ENCODE measurements at places on chromosomes 2 and 18. TPM values are rescaled to one million over a fixed set of nuclear protein-coding genes. Genes with fewer than 3 reads are reported as not detected.

- no peak for DNase-seq
These were observed 196.1 kb downstream of the MGAT5 start for GRCh38 chr2:134449751-134450513.

DNA sequence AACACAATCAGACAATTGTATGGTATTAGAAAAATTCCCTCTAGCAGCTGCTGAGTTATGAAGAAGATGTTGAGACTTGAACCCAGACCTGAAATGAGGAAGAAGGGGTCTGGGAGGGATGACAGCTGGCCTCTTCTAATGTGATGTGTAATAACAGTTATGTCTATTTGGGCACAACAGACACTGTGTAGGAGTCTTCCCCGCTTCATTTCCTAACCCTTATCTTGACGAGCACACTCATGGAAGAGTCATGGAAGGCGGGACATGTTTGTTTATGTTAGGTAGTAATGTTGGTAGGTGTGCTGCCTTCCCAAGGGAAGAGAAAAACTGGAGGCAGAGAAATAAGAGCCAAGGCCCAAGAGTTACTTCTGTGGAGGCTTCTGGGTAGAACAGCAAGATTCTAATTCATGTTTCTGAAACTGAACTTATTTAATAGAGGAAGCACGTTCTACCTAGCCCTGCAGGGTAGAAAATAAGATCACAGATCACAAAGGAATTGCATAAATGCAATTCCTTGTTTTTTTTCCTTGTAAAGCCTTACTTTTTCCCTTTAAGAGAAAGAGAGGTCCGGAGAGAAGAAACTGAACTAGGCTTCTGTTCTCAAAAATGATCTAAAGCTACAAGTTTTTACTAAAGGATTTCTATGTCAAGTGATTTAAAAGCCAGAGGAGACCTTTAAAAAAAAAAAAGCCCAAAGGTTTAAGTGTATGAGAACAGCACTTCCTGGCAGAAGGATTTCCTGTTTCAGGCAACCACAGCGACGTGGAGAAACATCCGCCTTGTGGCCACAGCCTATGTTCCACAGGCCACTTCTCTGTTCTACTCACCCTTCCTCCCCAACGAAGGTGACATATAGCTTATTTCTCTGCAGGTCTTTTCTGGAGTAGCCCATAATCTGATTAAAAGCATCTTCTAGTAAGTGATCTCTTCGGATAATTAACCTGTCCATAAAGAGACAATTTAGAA lies 68.5 kb upstream of the STK17B start:
- DNase-seq = peak; percentile 63

- DNase-seq = no peak
These were observed 112.1 kb upstream of the PIK3C3 start for GRCh38 chr18:41842886-41843285.

Gene SCYGR4
- polyA plus RNA-seq = not detected

Gene IL1RL1
- polyA plus RNA-seq = 1.1 TPM

- no peak for DNase-seq
These were observed 31.9 kb downstream of the TFCP2L1 start for GRCh38 chr2:121253021-121253673.

DNA sequence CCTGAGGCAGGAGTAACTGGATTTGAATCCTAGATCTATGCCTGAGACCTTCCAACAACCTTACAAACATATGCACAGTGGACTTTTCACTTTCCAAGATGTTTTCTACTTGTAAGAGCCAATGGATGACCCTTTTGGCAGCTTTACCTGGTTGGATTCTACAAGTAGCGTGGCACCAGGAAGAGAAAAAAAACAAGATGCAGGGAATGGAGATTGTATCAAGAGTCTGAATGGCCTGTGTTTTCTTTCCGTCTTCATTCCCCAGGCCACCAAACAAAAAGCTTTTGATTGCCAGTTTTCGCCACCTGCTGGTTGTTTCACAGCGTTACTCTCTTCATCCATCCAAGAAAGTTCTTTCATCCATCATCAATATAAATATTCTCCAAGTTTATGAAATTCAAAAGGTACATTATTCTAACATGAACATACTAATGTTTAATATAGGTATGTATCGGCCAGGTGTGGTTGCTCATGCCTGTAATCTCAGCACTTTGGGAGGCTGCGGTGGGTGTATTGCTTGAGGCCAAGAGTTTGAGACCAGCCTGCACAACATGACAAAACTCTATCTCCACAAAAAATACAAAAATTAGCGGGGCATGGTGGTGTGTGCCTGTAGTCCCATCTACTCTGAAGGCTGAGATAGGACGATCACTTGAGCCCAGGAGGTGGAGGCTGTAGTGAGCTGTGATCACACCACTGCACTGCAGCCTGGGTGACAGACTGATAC lies 3.5 kb upstream of the BCL2 start:
- peak; percentile 38 for DNase-seq

DNA sequence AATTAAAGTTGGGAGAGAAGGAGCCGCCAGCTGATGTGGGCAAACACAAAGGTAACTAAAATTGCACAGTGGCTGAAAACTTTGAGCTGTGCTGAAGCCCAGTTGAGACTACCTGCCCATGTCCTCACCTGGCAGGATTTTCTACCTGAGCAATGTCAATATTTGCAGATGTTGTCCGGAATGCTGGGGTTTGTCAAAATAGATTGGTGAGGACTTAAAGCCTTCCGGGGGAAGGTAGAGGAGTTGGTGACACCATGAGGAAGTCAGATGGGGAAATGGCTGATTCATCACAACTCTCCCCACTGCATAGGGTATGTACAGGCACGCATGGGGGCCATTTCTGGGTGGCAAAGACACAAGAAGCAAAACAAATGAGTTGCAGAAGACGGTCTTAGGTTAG lies 114.9 kb downstream of the ALK start:
- no peak for DNase-seq

Gene VAMP5
- polyA plus RNA-seq = 65.4 TPM

- DNase-seq = no peak
These were observed 243.8 kb downstream of the CELF4 start for GRCh38 chr18:37321582-37322491.

Gene PSMA8
- not detected for polyA plus RNA-seq

- peak; percentile 35 for DNase-seq
These were observed 620 bp upstream of the SLC9A2 start for GRCh38 chr2:102618452-102619413.

- DNase-seq = no peak
These were observed 1082.9 kb upstream of the CDH2 start for GRCh38 chr18:29259838-29260237.

Gene LYG2
- not detected for polyA plus RNA-seq

GRCh38 chr2:4844881-4845280 lies 847.3 kb upstream of the SOX11 start:
- DNase-seq = no peak

Gene SPRED2
- polyA plus RNA-seq = 14.8 TPM

DNA sequence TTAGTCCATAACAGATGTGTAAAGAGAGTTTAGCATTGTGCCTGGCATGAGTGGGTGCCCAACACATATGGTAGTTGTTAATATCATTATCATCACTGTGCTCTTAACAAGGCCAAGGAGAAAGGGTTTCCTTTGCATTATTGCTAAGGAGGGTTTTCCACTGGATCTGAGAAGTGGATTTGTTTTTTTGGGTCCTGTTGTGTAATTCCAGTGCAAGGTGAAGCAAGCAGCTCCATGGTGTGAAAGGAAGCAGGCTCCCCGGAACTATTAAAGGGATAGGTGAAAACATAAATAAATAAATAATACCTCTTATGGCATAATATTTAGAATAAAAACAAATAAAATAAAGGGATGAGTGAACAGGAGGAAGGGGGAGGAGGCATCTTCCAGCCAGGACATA lies 65.3 kb downstream of the MTCL1 start:
- no peak for DNase-seq
